NCI-H2171 (cell line): ENCODE measurements at places on chromosomes 6 and 20.
A peak's percentile ranks its signal among the peaks of the same experiment; 100 is the strongest.

DNA sequence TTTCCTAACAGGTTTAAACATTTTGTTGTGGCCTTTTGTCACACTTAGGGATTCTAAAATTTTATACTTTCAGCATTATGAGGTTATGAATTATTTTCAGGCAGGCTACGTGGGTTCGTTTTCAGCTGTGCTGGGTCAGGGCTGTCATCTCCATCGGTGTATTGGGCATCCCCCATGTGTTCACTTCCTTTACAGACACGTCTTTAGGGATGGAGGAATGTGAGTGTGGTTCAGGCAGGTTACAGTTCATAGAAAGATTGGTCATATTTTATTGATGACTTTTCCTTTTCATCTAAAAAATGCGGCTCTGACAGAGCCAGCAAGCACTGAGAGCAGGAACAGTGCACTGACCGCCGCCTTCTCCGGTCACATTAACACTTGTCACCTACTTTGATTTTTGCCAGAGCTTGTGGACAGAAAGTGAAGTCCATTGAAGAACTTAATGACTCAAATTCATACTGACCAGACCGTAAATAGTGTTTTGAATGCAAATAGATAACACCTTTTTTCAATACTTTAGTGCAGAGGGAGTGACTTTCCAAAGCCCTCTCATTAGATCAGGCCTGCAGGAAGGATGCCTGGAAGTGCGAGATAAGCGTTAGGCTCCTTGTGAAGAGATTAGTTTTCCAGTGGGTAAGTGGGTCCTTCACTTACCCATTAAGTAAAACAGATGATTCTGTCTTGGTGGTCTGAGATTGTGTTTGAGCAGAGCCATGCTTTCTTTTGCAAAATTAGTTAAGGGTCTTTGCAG, 113.1 kb downstream of the TIAM2 start:
- DNase-seq: no peak

GRCh38 chr6:110554966-110555460, 78.6 kb upstream of the SLC22A16 start:
- no peak for DNase-seq

DNA sequence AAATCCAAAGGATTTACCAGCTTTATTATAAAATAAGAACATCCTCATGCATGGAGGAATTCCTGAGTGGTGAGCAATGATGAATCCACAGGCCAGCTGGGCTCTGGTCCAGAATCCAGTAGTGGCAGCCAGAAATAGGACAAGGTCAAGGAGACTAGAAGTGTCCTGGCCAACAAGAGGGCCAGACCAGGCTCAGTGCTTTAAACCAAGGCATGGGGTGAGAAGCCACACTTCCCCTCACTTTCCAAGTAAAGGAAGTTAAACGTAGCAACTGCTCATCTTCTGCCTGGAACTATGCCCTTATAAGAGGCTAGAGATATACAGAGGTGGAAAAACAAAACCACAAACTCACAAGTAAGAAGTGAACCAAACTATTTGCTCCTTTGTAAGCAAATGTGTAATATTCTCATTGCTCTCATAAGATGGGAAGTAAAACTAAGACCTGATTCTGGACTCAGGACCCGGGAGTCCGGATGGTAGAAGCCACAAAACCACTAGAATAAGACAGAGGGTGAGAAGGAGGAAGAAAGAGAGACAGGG, 253.2 kb downstream of the UST start:
- no peak for DNase-seq

GRCh38 chr20:33250666-33251065, 14.9 kb downstream of the BPIFA1 start:
- DNase-seq: peak; percentile 99

- DNase-seq: no peak
Measured at GRCh38 chr20:63664861-63665594, 6.9 kb downstream of the RTEL1 start.

GRCh38 chr6:78639111-78640110, 227.9 kb upstream of the IRAK1BP1 start:
- DNase-seq: no peak

GRCh38 chr6:87482366-87482765, 9.6 kb downstream of the SLC35A1 start:
- DNase-seq: no peak

DNA sequence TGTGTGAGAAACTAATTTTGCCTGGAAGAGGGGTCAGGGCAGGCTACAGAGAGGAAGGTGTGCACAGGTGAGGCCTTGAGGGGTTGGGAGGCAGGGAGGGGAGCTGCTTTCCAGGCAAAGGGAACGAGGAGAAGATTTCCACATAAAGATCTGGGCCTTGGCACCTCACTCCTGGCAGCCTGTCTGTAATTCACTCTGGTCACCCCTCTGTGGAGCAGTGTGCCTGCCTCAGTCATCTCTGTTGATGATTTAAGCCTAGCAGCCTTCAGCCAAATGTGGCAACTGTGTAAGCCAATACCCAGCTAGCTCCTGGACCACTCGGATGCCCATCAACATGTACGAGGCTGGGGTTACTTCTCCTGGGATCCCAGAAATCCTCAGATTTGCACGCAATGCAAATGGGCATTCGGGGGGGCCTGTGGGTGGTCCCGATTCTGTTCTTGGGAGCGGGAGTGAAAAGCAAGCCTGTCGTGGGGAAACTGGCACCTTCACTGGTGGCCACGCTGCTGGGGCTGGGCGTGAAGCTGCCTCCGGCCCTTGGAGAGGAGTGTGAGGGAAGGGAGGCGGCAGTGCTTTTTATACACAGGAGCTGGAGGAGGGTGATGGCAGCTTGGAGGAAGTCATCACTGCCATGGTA, 360.4 kb downstream of the ZFAND3 start:
- DNase-seq: no peak

DNA sequence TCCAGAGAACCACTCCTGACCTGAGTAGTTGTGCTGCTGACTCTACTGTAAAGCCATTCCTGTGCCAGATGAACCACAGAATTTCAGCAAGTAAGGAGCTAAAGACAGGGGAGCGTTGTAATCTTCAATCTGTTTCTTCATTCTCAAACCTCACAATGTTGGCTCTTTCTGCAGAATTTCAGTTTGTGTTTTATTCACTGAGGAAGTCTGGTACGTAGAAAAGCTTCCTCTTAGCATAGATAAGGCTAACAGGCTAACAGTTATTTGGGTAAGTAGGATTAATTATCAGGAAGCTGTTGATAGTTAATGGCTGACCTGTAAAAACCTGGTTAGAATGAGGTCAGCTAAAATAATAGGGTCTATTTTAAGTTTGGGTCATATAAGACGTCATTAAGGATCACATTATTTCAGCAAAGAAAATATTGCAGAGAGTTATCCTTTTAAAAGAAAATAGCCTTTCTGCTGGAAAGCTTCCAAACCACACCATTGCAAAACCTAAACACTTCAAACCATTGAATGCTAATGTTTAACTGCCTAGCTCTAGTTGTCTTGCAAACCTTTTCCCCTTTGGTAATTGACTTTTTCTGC, 14.1 kb upstream of the TENT5A start:
- DNase-seq: no peak

- DNase-seq: no peak
Measured at GRCh38 chr6:16355699-16356446, 117.5 kb downstream of the GMPR start.

DNA sequence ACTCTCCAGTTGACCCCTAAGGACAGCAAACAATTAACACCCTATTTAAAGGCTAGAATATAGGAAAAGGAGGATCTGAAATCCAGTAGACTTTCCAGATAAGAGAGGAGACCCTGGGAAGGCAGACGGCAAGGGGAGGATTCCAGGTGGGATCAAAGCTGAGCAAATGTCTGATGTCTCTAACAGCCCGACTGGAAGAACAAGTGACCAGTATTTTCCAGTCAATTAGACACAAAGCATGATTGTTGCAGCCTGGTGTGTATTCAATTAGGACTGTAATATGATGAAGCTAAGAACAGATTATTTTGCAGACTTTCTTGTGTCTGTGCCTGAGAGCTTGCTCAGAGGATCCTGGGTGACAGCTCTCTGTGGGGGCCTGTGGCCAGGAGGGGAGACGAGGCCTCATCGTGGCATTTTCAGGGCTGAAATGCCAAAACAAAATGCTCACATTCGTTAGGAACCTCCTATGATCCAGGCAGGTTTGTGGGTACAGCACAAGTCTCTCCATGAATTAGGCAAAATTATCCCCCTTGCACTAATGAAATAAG, 471.8 kb upstream of the AGPAT4 start:
- DNase-seq: no peak

DNA sequence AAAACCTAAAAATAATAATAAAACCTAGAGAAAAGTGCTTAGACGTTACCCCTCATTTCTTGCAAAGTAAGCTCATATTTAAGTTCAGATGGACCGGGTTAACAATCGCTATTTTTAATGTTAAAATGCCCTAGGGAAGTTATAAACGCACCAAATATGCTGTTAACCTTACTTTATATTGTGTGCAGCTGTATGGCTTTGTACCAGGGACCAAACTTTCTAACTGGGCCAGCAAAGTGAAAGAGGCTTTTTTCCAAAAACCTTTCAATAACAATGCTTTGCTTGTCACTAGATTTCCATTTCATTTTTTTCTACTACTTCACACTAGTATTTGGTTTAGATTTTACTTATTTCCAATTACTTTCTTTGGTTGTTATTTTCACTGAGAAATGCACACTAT, 248.5 kb downstream of the FOXC1 start:
- DNase-seq: no peak

DNA sequence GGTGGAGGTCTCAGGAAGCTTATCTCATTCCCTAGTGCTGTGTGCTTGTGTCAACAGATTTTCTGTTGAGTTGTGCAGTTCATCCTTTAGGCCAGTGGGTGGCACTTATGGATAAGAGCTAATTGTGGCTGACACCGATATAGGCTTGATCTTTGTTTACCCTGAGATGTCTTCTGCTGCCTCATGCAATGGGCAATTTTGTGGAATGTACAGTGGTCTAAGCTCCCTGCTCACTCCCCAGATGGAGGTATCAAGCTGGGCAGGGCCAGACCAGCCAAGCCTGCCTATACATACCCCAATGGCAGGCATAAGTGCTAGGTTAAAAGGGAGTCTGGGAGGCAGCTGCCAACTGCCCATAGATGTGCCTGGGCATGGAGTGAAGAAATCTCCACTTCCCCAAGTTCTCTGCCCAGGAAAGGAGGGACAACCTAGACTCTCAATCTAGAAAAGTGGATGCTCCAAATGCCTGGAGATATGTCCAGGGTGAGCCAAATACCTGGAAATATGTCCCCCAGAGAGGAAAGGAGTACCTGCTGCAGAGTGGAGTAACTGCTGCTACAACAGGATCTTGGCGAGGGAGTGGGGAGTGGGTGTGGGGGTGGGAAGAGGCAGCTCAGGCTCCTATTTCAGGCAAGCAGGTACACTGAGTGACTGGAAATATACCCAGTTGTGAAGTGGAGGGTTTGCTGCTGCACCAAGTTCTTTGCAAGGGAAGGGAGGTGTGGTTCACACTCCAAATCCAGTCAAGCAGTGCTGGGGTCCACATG, 53.2 kb upstream of the ARG1 start:
- peak; percentile 15 for DNase-seq

GRCh38 chr20:44583157-44583556, 778 bp downstream of the PKIG start:
- DNase-seq: no peak

DNA sequence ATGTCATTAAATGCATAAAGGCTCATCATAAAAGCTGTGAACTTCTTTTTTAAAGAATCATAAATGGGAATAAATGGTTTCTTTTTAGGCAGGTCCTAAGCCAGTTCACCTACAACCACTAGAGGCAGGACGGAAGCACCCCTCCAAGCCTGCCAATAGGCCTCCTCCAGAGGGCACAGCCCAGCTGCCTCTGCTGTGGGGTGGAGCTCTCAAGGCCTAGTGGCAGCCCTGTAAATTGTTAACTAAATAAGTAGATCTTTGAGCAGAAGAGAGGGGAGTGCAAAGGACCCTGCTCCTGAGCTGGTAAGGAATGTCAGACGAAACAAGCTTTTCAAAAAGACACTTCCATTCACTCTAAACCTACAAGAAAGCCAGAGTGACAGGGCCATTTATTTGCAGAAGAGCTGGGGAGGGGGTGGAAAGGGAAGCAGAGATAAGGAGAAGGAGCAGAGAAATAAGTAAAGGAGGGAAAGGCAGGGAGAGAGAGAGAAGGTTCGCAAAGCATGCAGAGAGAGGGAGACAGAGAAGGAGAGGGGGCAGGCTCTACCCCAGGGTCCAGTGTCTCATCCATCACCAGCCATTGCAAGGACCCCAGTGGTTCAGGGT, 18.0 kb upstream of the MAFB start:
- DNase-seq: no peak

GRCh38 chr6:26599591-26599990, 2.8 kb downstream of the ABT1 start:
- DNase-seq: no peak

- no peak for DNase-seq
Measured at GRCh38 chr20:57061051-57061900, 205.2 kb downstream of the BMP7 start.

- DNase-seq: peak; percentile 91
Measured at GRCh38 chr6:110958329-110959192, at the start of gene GTF3C6. Gene GTF3C6 (plus strand): TSS chr6:110958706. CDS start chr6:110958770, 64 bp downstream.

DNA sequence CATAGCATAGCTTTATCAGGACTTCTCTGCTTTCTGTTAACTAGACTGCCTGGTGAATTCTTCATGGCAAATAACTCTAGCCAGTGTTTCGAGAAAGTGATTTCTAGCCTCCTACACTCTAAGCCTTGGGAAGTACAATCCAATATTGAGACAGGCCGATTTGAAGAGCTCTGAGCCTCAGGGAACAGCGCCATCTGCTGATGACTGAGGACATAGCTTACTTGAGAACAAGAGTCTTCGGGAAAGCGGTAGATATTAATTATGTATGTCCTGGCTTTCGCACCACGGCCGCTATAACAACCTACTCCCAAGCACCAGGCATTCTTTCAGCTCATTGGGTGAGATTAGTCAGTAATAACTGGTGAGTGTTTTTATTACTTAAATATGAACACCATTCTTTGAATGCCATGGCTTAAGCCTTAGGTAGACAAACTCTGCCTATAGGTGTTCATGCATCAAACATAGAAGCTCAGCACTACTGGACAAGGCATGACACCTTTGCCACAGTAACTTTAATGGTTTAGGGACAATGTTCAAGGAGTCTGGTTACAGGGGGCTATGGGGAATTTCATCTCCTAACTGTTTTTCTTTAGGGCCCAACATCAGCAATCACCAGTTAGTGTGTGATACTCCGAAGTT, 518.6 kb downstream of the BMP2 start:
- DNase-seq: peak; percentile 80

- no peak for DNase-seq
Measured at GRCh38 chr6:138266095-138266494, 47.8 kb upstream of the PBOV1 start.

GRCh38 chr6:90753820-90754643, 167.2 kb upstream of the MAP3K7 start:
- no peak for DNase-seq

- DNase-seq: no peak
Measured at GRCh38 chr6:92354270-92354829, 1065.0 kb downstream of the EPHA7 start.
